ENCODE measurements at places on chromosomes 6 and 20.

GRCh38 chr20:41735949-41736348 is 117.8 kb upstream of the CHD6 start:
- DNase-seq = no peak

DNA sequence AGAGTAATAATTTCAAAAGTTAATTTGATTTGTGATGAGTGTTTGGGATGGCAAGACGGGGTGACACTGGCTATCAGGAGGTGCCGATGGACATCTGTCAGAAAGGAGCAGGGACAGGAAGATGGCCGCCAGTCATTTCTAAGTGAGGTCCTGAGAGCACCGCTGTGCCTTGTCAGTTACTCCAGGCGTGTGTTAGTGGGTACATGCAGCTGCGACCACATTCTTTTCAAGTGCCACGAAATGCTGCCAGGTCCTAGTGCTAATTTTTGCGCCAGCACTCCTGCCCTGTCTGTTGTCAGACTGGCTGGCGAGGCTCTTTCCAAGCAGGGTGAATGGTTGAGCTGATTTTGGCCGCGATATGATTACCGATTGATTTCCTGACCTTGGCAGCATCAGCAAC is 64.6 kb upstream of the INSM1 start:
- DNase-seq = no peak

- no peak for DNase-seq
Measured at GRCh38 chr20:21388566-21388965, 8.8 kb downstream of the NKX2-4 start.

GRCh38 chr6:27312146-27312949 is at the start of gene POM121L2:
TSS of gene POM121L2 (minus strand) at chr6:27312273. CDS start at chr6:27312170, 103 bp downstream.
- no peak for DNase-seq

- peak; percentile 42 for DNase-seq
Measured at GRCh38 chr20:50372770-50373088, 137.5 kb upstream of the PTPN1 start.

GRCh38 chr6:156425359-156426020 is 351.7 kb upstream of the ARID1B start:
- DNase-seq = no peak

DNA sequence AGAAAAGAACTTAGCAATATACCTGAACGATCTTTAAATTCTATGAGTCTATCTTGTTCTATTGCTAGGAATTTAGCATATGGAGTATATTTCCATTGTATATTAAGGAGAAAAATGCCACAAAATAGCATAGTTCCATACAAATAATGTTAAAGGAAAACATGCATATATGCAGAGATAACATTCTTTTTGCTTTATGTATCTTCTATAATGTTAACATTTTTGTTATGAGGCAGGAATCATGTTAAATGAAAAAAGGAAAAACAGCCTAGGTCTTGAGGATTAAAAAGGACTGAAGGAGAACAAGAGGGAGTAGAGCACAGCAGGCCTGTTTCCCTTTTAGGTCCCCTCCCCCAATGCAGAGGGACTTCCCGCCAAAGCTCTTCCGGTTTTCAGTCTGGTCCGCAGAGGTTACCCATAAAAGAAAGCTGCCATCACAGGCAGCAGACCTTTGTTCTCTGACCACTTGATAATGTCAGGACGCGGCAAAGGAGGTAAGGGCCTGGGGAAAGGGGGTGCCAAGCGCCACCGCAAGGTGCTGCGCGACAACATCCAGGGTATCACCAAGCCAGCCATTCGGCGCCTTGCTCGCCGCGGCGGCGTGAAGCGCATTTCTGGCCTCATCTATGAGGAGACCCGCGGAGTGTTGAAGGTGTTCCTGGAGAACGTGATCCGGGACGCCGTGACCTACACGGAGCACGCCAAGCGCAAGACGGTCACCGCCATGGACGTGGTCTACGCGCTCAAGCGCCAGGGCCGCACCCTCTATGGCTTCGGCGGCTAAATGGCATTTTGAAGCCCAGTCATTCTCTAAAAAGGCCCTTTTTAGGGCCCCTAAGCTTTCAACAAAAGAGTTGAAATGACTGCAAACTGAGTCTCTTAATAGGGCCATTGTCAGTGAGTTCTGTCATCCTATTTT is 108.4 kb upstream of the PRSS16 start:
- no peak for DNase-seq

GRCh38 chr20:1803061-1803931 is 91.9 kb upstream of the SIRPA start:
- no peak for DNase-seq

- no peak for DNase-seq
Measured at GRCh38 chr20:32139947-32140346, 30.4 kb downstream of the TM9SF4 start.

DNA sequence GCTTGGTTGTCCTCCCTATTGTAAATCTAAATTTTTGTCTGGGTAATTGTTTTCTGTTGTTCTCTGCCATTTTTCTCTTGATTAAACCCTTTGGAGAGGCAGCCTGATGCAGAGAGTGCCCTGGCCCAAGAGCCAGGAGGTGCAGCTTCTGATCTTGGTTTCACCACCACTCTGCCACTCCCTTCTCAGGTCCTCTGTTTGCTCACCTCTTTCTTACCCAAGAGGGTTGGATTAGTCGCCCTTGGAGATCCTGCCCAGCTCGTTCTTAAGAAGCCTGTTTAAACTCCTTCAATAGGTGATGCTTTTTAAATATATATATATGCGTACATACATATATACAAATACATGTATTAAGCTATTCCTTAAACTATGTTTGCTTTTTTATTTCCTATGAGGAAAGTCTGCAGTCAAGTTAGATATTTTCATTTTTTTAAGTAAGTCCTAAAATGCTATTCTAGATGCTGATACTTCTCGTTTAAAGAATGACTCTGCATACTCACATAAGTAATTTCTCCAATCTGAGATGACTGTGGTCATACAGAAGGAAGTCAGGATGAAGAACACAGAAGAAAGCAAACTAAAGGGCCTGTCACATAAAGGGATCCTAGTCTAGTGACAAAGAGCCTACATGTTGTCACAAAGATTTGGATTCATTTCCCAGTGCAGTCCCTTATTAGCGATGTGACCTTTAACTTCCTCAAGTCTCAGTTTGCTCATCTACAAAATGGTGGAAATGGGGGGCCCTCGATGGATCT is 19.9 kb downstream of the TPD52L1 start:
- no peak for DNase-seq

- no peak for DNase-seq
Measured at GRCh38 chr6:149218471-149218870, 99.0 kb upstream of the TAB2 start.

DNA sequence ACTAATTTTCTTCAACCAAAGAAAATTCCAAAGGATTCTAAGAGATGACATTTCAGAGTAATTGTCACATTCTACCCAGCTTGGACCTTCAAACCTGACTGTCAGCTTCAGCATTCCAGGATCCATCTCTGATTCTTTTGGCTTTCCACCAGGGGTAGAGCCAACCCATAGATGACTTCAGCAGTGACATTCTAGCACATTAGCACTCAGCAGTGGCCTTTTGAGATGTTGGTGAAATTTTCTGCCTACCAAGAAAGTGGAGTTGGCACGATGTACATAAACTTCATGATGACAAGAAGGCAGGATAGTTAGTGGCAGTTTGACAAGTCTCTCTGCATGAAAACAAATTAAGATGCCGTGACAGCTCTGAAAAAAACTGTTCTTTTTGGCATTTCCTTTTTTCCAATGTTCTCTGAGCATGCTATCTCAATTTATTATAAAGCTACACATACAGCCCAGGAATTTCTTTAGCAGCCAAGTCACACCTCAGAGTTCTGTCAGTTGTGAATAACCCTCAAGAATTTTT is 466.5 kb upstream of the RNF217 start:
- DNase-seq = no peak

DNA sequence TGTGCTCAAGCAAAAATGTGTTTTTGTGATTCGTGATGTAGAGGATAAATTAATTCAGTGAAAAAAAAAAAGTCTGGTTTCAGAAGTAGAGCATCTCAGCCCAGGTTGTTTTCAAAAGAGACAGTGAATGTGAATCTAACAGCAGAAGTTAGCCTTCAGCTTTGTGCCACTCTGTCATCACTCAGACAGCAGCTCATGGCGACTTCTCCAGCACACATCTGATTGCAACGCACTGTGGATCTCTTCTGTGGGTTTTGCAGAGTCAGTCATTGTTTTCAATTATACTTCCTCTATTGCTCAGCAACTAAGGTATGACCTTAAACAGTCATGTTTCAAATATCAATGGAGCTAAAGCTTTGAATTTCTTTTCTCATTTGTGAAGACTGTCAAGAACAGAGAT is 335.5 kb upstream of the POU3F2 start:
- DNase-seq = no peak

DNA sequence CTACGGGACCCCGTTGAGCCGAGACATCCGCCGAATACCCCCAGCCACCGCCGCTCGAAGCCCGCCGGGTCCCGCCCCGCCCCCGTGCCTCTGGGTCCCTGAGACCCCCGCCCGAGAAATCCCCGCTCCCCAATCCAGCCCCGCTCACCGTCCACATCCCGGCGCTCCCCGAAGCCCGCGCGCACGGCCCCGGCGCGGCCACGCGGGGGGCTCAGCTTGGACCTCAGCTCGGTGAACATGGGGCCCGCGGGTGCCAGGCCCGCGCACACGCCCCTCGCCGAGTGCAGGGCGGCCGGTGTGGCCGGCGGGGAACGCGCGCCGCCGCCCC is 249 bp downstream of the SAMD10 start:
- DNase-seq = no peak

GRCh38 chr20:48544402-48545339 is 283.1 kb downstream of the PREX1 start:
- no peak for DNase-seq

DNA sequence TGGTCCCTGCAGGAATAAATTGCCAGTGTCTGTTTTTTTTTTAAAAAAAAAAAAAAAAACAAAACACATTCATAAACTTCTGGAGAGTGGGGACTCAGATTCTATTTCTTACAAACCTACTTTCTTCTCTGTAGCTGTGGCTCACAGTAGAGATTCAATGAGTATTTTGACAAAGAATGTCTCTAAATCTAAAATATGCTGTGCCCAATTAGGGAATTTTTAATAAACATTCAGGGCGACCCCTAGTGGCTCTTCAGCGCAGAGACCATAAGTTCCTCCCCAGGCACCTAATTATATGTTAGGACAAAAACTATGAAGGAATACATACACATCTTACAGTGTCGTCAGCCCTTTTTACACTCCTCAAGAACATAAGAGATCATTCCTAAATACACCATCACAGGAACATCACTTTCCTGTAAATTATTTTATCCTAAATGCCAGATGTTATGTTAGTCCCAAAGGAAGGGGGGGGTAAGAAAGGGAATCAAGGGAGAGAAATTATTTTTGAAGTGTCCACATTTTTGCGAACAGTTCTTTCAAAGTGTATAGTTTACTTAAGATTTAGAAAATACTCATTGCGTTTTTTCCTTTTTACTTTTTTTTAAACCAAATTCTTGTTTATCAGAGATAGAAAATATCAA is 21.8 kb upstream of the NAA20 start:
- no peak for DNase-seq

DNA sequence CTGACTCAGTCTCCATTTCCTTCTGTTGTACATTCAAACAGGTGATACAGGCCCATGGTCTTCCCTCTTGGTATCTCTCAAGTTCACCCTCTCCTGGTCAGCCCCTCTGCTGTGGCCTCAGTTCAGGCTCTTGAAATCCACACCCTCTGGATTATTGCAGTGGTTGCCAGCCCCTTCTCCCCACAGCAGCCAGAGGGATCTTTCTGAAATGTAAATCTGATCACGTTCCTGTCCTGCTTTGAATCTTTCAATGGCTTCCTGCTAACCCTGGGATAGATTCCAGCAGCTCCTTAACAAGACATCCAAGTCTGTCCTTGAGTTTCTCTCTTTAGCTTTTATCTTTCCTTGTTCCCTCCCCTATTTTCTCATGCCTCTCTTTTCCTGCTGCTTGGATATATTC is 22.2 kb downstream of the CHMP4B start:
- DNase-seq = no peak

DNA sequence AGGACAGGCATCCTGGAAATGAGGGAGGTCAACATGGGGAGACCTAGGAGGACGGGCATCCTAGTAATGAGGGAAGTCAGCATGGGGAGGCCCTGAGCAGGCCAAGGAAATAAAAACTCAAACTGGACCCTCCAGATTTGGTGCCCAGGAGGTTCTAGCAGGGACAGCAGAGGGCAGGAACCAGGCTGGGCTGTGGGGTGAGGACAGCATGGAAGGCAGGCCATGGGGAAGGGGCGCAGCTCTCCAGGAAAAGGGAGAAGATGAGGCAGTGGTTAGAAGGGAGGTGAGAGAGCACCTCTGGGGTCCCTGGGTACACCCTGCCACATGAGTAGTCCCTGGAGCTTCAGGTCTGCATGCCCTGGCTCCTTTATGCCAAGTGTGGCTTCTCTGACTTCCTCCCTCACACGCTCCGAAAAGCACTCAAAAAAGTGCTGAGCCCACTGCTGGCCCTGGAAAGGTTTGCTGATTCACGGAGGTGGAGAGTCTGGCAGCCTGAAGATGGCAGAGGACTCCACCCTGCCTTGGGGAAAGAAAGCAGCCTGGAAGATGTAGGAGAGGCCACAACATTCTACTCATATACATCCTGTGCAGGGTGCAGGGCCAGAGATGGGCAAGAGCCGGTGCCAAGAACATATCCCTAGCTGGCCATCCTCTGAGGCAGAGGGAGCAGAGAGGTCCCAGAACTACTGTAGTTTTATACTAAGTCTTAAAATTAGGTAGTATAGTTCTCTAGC is 154.9 kb downstream of the MRPL14 start:
- DNase-seq = no peak

- no peak for DNase-seq
Measured at GRCh38 chr6:32761548-32761947, 1.8 kb downstream of the HLA-DQB2 start.

GRCh38 chr20:57415771-57416170 is 24.6 kb downstream of the RBM38 start:
- DNase-seq = no peak

DNA sequence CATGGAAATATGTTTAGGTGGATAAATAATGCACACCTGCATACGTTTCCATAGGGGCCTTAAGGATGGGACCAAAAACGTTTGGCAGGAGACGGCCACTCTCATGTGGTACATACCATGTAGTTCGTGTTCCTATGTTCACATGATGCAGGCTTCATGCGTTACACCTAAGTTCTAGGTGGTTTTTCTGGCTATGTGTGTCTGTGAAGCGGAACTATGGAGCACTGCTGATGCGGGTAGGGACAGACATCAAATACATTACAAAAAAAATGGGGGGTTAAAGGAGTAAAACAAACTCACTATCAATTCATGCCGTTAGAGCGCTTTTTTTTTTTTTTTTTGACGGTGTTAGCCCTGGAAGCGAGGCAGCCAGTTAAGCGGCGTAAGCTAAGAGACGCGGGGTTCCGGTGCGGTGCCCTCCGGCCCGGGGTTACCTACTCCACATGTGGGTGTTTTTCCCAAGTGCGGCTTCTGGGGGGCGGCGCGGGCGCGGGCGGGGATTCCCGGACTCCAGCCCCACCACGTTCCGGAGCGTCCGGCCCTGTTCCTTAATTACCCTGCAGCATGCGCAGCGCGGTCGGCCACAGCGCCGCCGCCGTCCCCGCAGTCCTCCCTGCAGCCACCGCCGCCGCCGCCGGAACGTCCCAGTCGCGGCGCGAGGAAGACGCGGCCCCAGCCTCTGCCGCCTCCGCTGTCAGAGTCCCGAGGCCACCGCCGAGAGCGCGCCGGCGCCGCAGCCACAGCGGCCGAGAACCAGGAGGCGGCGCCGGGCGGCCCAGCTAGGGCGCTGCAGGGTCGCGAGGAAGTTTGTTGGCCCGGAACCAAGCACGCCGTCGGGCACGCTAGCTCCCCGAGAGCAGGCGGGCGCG is 648 bp downstream of the COL19A1 start:
- DNase-seq = no peak

GRCh38 chr6:168161371-168161750 is 82.3 kb upstream of the FRMD1 start:
- DNase-seq = no peak
